CD4-positive, alpha-beta T cell (primary cell): ENCODE measurements at places on chromosomes 7 and 10.

- no peak for DNase-seq
These were observed 242.7 kb upstream of the PRSS1 start for GRCh38 chr7:142506601-142507000.

- DNase-seq: no peak
These were observed 5.1 kb downstream of the BLNK start for GRCh38 chr10:96266118-96266770.

DNA sequence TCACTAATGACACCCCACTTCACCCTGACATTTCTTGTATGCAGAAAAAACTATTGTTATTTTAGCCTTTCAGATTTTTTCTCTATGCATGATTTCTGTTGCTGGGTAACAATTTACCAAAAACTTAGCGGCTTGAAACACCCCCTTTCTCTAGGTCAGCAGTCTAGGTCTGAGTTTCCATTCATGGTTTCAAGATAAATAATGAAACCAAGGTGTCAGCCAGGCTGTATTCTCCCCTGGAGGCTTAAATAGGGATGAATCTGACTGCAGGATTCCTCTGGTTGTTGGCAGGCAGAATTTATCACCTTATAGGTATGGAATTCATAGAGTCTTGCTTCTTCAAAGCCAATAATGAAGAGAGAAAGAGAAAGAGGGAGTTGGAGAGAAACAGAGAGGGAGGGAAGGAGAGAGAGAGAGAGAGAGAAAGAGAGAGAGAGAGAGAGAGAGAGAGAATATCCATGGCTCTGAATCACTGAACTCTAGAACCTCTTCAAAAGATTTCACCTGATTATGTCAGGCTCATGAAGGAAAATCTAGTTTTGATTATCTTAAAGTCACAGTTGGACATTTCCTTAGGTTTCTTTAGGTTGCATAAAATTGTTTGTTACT lies 1224.6 kb upstream of the LRRTM3 start:
- DNase-seq: no peak

DNA sequence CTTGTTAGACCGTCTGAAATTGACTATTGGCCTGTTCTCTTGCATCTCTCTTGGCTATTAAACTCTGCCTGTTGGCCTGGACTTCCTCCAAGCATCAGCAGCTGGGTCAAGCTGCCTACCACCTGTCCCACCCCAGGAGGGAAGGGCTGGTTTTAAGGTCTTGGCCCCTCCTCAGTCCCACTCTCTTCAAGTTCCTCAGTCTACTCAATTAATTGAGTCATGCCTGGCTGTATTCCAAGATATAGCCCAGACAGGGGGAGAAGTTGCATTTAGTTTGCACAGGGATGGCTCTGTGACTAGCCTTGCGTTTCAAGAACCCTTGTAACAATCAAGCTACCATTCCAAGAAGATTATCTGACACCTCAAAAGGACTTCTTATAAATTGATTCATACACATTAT lies 113.8 kb upstream of the GLI3 start:
- DNase-seq: no peak

DNA sequence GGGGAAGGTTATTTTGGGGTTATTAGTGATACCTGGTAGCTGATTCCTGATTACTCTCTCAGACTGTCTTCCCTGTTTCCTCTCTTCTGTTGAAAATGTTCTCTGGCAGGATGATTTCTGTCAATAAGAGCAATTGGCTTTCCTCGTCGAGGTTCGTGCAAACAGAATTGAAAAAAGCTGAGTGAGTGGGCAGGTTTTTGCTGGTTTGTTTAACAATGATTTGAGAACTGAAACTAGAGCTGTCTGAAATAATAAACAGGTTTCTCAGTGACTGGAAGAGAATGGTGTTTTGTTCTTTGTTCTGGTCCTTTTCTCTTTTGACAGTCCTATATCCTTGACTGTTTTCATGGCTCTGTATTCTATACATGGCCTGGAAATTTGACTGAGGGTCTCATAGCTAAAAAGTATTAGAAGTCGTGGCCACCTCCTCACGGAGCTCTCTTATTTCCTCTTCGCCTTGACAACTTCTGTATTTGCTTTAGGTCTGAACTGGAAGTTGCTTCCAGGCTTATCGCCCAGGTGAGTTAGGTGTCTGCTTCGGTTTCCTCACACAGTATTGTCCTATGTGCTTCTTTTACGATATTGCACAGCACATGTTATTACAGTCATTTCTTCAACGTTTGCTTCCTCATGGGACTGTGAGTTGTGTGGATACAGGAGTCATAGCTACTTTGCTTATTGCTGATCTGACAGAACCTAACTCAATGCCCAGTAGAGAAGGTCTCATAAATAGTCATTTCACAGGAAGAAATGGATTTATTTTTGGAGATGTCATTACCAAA lies 403.6 kb downstream of the NRG3 start:
- DNase-seq: no peak

- DNase-seq: no peak
These were observed 142.1 kb upstream of the PTPRZ1 start for GRCh38 chr7:121730869-121731268.

GRCh38 chr10:32941357-32941756 lies 16.7 kb downstream of the ITGB1 start:
- DNase-seq: no peak

- DNase-seq: no peak
These were observed 131.0 kb upstream of the NPY start for GRCh38 chr7:24152877-24153472.

- no peak for DNase-seq
These were observed 9.8 kb upstream of the FZD9 start for GRCh38 chr7:73423519-73424488.

DNA sequence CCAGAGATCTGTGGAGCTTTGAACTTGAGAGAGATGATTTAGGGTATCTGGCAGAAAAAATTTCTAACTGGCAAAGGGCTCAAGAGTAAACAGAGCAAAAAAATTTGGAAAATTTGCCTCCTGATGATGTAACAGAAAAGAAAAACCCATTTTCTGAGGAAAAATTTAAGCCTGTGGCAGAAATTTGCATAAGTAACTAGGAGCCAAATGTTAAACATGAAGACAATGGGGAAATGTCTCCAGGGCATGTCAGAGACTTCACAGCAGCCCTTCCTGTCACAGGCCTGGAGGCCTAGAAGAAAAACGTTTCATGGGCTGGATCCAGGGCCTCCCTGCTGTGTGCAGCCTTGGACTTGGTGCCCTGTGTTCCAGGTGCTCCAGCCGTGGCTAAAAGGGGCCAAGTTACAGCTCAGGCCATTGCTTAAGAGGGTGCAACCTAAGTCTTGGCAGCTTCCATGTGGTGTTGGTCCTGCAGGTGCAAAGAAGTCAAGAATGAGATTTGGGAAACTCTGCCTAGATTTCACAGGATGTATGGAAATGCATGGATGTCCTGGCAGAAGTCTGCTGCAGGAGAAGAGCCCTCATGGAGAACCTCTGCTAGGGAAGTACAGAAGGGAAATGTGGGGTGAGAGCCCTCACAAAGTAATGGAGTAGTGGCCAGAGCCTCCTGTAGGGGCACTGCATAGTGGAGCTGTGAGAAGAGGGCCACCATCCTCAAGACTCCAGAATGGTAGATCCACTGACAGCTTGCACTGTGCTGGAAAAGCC lies 8.1 kb downstream of the SEMA3D start:
- no peak for DNase-seq

DNA sequence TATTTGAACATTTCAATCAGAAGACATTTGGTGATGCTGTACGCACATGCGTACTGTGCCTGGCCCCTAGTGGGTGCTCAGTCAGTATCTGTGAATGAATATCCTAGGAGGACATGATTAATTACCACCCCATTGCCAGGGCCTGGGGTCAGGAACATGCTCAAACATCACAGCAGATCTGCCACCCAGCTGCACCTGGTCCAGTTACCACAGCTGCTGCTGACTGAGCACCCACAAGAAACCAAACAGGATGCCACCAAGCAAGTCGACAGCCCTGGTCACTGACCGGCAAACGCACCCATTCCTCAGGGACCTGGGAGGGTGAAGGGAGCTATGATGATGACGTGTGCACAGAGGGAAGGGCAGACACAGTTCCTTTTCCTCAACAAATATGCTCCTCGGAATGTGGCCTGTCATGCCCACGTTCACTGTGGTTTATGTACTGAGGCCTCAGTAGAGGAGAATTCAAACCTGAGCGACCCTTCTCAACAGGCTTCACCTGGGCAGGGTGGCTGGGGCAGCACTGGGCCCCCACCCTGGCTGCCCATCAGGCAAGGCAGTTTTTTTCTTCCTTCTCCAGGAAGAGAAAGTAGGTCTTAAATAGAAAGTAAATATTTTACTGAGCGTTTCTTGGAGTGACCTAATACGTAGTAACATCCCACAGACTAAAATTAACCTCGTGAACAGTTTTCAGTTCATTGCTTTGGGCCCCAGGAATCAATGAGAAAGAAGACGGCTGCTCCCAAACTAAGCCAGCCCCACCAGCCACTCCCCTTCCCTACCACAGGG lies 13.4 kb downstream of the CTBP2 start:
- DNase-seq: peak; percentile 24

- DNase-seq: no peak
These were observed 219.5 kb upstream of the NRP1 start for GRCh38 chr10:33553748-33554571.

- DNase-seq: no peak
These were observed 175.9 kb downstream of the USP6NL start for GRCh38 chr10:11435581-11435981.

DNA sequence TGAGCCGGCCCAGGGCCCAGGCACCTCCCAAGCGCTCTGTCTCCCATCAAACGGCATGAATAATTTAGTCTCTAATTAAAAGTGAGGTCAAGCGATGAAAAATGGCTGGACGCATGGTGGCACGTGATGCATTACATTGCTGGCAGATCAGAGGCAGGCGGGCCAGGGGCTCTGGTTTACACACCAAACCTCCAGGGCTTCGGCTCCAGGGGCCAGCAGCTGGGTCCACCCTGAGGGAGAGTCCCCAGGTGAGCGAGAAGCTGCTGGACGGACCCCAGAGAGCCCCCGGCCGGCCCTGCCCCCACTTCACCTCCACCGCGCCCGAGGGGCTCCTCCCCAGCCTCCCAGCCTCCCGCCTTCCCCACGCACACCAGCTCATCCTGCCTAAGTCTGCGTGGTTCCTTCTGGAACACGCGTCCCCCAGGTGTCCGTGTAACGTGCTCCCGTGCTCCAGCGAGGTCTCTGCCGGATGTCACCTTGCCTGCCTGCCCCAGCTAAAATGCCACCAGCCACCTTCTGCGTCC lies 23.2 kb downstream of the UNCX start:
- no peak for DNase-seq

DNA sequence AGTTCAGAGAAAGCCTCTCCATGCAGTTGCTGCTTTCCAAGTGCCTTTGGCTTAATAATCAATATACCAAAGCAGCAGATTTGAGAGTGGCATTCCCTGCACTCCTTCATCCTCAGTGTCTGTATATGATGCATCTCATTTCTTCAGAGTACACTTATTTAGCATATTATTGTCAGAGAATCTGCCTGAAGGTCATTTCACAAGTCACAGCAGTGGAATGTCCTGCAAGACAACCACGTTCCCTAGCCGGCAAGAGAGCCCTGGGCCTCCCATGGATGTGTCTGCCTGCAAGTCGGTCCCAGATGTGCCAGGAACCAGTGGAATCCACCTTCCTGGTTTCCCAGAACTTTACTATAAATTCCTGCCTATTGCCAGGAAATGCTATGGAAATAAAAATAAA lies 289.4 kb upstream of the IGFBP3 start:
- DNase-seq: no peak

DNA sequence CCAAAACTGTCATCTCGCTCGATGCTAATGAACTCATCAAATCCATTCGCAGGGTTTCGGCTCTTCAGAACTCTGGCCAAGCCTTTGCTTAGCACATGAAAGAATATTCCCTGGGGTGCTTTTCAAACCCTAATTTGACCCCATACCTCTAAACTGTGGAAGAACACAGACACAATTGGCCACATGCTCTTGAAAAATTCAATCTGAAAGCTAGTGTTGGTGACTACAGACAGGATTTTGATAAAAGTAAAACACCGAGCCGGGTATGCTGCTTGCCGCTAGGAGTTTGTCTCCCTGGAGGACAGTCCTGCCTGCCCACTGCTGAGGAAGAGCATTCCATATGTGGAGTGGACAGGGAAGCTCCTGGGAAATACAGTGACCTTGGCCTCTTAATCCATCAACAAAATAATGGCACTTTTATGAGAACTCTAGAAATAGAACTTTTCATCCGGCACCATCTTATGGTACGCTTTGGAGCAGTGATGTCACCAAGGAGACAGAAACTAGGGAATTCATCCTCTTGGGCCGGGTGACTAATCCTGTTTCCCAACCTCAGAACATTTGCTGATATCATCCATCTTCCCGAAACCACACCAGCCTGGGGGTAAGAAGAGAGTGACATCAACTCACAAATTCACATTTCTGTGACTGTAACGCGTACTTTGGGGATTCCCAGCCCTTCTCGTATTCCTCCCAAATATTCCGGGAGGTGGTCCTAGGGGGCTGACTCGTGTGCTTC lies 34.2 kb downstream of the MTURN start:
- DNase-seq: no peak

GRCh38 chr7:50567715-50568261 lies 2.6 kb upstream of the DDC start:
- DNase-seq: no peak

- no peak for DNase-seq
These were observed 89.7 kb upstream of the STEAP4 start for GRCh38 chr7:88396295-88396947.

DNA sequence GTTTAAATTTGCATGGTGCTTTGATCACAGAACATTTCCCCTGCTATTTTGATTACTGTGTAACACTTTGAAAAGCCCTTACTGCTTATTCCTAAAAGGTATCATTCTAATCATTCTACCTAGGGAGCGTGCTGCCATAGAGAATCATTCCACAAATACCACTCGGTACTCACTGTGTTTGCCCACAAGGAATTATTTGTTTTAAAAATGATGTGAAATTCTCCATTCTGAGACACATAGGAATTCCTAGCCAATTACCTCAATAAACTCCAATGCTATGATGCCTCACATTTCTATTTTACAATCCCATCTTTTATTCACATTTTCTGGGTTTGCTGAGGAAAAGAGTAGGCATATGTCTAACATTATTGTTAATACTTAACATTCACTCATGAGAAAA lies 16.2 kb upstream of the TES start:
- DNase-seq: no peak

- DNase-seq: peak; percentile 60
These were observed 750 bp downstream of the ZNF398 start for GRCh38 chr7:149147752-149148653.

GRCh38 chr7:2069472-2069860 lies 163.3 kb downstream of the MAD1L1 start:
- no peak for DNase-seq

- DNase-seq: no peak
These were observed 79.9 kb downstream of the FZD1 start for GRCh38 chr7:91343996-91344629.

- DNase-seq: no peak
These were observed 385.8 kb upstream of the GRM3 start for GRCh38 chr7:86257894-86258293.

- no peak for DNase-seq
These were observed 46.6 kb downstream of the SH3PXD2A start for GRCh38 chr10:103808780-103809179.

DNA sequence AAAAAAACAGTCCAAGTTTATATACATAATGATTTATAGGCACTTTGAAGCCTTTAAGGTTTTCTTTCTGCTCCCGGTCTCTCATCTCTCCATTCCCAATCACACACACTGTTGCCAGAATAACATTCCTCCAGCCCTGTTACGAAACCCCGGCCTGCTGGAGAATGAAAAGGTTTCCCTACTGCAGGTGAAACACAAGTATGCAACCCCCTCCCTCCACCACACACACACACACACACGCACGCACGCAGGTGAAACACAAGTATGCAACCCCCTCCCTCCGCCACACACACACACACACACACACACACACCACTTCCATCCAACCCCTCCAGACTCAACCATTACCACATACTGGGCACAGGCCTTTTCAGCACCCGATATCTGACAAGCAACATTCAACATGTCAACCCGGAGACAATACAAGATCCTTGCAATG lies 87.5 kb downstream of the PARD3 start:
- DNase-seq: no peak
